T-helper 2 cell treated with Interferon-gamma antibody and Interleukin-4, amounts not matched to agents 5 μg/mL and 100 μg/mL, for 36 hours (primary cell): ENCODE measurements at places on chromosomes 12 and 14.
A peak's percentile ranks its signal among the peaks of the same experiment; 100 is the strongest.

- no peak for DNase-seq
These were observed 186.1 kb upstream of the EEA1 start for GRCh38 chr12:93115198-93115601.

GRCh38 chr12:3974883-3975282, 101.7 kb upstream of the PARP11 start:
- DNase-seq: no peak

DNA sequence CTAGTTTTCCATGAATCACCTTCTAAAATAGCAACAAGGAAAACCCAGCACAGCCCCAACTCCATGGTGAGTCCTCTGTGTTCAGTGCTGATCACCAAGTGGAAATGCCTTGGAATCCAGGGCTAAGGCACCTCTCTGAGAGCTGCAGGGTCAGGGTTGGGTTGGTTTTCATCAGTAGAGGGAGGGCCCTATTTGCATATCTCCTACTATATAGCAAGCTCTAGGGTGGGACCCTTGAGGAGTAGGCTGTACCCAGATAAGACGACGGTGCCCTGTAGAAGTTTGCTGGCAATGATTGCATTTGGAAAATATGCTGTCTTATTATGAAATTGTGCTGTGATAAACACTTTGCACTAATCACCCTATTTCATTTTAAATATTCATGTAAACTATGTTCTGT, 1011.8 kb downstream of the TMEM121 start:
- no peak for DNase-seq

- DNase-seq: no peak
These were observed at the start of gene KRT75 for GRCh38 chr12:52434081-52434733. Gene KRT75, minus strand, starts transcription at chr12:52434371. Its CDS starts 67 bp downstream, at chr12:52434304.

DNA sequence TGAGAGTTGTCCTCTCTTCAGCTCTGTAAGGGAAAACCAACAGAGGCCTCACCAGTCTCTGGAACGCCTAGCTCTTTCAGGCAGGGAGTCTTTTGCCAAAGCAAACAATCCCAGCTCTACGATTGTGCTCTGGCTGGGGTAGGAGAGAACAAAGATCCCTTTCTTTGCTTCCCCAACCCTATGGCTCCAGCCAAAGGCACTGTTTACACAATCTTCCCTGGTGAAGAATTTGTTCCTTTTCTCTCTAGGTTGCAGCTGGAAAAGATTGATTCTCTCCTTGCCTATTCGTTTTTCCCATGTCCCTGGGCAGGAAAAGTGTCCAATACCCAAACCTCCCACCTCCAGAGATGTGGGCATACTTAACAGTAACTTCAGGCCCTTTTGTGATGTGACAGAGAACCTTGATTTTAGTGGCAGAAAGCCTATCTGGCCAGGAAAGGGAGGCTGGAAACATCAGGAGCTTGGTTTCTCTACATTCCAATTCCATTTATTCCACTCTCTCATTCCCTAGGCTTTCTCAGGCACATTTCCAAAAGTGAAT, 16.8 kb downstream of the ATP5MC2 start:
- no peak for DNase-seq

DNA sequence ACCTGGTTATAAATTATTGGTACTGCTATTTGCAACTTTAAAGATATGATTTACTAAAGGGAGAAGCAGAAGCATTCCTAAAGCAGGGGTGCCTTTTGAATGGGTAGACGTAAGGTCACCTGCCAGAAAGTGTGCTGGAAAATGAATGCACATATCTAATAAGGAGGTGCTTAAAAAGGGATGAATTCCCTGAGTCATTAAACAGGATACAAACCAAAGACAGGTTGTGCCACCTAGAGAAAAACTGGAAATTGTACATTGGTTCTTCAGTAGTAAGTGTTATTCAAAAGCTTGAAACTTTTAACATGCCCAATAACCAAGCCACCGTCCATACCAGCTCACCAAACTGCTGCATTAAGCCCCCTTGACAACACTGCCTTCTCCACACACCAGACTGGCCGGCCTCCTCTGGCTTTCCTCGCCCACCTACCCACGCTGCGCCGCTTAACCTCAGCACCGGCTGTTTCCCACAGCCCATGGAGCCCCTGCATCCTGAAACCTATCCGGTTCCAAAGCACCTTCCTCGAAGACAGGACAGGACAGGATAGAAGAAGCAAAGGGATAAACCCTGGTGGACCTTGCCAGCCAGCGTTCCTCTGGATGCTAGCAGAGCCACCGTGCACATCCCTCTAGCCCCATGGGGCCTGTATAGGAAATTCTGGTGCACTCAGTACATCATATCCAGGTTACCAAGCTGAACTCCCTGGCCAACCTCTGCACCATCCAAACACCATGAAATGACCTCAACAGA, 201.5 kb upstream of the CAND1 start:
- no peak for DNase-seq

DNA sequence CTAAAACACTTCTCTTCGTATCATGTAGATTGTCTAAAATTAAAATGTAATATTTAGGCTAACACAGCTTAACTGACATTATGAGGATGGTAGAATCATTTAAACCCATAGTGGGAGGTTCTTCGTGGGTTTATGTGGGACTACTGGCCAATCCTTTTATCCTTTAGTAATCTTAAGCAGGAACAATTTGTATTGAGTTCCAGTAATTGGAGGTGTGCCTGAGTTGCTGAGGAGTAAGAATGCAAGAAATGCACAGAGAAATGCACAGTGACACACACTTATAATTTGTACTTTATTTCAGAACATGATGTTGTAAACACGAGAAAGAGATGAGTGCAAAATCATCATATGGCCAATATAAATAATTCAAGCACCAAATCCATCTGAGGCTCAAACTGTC, 22.3 kb downstream of the OTOGL start:
- DNase-seq: no peak

DNA sequence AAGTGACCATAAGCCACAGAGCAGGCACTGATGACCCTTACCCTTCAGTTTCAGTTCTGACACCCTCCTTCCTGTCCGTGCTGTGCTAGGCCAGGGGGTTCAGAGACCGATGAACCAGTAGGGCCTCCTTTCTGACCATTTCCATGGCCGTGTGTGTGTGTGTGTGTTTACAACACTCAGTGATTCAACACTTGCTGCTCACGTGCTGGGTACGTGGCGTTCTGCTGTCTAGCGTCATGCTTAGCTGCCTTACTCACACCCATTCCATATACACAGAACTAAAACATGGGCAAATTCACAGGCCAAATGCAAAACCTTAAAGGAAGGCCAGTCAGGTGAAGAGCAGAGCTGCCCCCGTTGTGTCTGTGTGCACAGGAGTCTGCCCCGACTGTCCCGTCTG, 67.5 kb downstream of the DNAH10 start:
- DNase-seq: no peak

DNA sequence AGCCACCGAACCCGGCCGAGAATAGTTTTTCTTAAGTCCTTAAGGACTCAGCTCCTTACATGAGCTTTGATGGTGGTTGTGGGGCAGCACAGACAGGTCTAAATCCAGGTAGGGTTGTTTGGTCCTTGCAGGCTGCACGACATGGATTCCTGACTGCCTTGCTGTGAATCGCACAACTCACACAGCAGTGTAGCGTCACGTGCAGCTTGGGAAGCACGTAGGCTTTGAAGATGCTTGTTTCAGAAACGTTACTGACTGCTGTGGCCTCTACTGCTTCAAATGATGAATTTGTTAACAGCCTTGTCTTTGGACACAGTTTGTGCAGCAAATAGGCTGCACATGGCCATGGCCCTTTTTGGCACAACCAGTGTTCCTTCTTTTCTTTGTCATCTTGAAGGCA, 29.9 kb downstream of the ZBTB42 start:
- DNase-seq: no peak

DNA sequence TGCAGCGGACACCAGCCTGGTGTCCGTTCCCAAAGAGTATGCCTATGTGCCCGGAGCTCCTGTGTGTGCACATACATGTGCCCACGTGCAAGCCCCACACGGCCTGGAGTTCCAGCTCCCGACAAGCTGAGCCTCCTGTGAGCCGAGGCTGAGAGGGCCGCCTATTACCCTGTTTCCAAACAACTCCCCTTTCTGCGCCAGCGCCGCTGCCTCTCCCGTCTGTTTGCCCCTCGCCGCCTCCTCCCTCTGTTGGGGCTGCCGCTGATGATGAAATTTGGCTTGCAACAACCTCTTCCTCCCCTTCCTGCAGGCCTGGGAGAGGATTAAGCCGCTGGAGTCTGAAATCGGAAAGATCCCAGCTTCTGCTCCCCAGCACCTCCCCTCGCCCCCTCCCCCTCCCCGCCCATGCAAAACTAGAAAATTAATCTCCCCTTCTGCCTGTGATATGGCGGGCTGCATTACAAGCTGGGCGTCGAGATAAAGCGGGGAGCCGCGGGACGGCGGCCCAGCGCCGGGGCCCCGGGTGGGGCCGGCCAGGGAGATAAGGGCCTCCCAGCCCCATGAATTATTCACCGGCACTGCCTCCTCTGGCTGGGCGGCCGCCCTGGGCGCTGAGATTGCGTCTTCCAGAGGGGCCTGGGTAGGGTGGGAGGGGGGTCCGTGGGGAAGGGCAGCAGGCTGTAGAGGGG, 6.8 kb upstream of the ASIC1 start:
- DNase-seq: no peak

DNA sequence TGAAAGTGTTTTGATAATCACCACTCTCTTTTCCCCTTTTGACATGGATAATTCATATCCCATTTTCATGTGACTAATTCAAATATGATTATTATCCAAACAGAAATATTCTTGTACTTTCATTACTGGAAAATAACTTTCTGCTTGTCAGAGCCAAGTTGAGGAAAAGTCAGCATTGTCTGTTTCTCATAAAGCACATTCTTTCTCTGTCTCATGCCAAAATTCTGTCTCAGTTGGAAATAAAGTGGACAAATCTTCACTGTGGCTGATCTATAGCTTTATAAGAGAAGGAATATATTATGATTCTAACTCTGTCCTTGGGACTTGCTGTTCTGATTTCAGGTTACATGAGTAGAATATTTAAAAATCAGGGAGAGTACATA, 22.7 kb upstream of the PRICKLE1 start:
- no peak for DNase-seq

- no peak for DNase-seq
These were observed 44.7 kb upstream of the MDM1 start for GRCh38 chr12:68376901-68377300.

- no peak for DNase-seq
These were observed 48.9 kb upstream of the FOS start for GRCh38 chr14:75229661-75230139.

GRCh38 chr12:14927267-14927666, 11.1 kb downstream of the ERP27 start:
- DNase-seq: no peak

GRCh38 chr14:89628521-89628920, 211.5 kb upstream of the FOXN3 start:
- DNase-seq: no peak

- DNase-seq: no peak
These were observed 210.7 kb upstream of the PWP1 start for GRCh38 chr12:107474639-107475539.

GRCh38 chr12:65611396-65611795, 212.9 kb upstream of the HMGA2 start:
- DNase-seq: no peak

DNA sequence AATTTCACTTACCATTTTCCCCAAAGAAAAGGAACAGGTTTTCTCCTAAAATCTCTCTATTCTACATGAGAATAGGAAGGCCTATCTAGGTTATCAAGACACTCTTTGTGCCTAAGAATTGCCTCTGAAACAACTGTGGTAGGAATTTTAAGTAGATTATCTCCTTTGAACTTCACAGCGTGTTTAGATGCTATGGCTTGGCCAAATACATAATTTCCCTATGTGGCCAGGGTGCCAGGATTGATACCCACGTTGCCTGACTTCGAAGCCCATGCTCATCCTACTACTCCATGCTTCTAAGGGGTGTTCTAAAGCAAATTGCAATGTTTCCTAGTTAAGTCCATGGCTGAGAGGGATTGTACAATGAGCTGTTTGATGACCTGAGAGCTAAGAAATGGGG, 241.5 kb upstream of the FBXO33 start:
- DNase-seq: no peak

- peak; percentile 42 for DNase-seq
These were observed 163.6 kb upstream of the PLEKHG7 start for GRCh38 chr12:92539110-92539749.

GRCh38 chr14:105182296-105183020, 1.3 kb upstream of the NUDT14 start:
- DNase-seq: no peak

DNA sequence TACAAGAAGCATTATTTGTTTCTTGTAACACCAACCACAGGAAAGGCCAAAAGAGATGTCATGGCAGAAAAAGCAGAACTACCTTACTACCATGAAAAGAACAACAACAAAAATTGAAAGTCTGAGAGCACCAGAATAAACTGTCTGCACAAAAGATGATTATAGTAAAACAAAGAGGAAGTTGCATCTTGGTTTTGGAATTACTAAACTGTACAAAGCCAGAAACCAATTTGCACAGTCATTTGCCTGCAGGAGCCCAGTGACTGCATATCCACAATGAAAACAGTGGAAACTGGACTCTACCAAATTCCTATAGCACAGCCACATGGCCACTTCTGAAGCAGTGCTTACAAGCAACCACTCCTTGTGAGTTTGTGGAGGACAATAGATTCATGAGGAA, 276.2 kb downstream of the SSPN start:
- DNase-seq: no peak

DNA sequence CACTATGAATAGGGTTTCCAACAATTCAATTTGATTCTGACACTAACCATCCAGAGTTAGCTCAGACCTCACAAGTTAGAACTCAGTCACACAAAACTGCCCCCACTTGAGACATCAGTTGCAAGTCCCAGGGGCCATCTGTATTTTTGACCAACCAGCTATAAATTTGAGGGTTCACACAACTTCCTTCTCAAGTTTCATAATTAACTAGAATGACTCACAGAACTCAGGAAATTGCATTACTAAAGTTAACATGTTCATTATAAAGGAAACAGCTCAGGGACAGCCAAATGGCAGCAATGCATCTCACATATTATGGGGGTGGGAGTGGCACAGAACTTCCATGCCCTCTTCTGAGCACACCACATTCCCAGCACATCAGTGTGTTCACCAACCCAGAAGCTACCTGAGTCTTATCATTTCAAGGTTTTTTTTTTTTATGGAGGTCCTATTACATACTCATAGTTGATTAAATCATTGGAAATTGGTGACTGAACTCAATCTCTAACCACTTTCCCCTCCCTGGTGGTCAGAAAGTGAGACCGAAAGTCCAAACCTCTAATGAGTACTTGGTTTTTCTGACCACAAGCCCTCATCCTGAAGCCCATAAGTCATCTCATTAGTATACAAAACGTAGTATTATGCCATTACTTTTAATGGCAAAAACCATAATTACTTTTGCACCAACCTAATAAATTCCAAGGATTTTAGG, 1721.5 kb upstream of the SEL1L start:
- DNase-seq: no peak
